ENCODE measurements at places on chromosomes 12 and 14. TPM values are rescaled to one million over a fixed set of nuclear protein-coding genes. Genes with fewer than 3 reads are reported as not detected.

DNA sequence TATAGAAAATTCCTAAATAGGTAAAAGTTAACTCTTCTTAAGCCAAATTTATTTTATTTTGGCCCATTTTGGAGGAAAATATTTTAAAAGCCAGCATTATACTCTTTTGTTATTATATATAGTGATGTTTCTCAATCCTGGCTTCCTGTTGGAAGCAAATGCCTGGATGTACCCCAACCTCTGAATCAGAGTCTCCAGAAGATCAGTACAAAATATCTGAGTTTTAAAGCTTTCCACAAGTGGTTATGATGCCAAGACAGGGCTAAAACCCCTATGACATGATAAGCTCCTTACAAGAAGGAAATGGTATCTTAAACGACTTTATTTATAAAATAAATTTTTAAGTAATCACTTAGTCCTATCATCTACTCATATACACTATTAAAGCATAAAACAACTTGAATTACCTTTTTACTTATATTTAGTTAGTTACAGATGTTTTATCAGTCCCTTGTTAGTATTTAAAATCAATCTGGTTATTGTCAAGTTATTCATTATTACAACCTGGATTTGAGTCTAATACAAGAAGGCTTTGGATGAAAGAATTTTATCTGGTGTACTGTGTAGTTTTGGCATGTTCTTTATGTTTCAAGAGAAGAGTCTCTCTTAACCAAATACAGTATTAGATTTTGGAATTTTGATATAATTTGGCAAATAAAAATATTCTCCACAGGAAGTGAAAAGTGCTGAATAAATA lies 238.1 kb downstream of the SLC2A13 start:
- DNase-seq: no peak

DNA sequence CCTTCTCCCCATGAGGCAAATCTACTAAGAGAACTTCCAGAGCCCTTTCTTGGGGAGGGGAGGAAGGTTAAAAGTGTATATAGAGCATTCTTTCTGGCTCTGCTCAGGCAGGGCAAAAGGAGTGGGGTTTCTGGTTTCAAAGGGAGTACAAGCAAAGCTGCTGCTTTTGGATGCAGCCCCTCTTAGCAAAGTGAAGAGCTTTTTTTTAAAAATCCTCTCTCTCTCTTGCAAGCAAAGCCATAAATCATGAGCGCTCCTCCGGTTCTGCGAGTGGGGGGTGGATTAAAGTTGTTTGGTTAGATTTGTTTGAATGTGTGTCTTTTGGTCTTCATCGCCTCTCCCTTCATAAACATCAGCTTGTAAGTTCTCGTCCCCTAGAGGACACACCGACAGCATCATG lies 546.6 kb upstream of the TBX3 start:
- no peak for DNase-seq

GRCh38 chr14:21109377-21110138 lies 8.7 kb downstream of the TMEM253 start:
- DNase-seq: no peak

DNA sequence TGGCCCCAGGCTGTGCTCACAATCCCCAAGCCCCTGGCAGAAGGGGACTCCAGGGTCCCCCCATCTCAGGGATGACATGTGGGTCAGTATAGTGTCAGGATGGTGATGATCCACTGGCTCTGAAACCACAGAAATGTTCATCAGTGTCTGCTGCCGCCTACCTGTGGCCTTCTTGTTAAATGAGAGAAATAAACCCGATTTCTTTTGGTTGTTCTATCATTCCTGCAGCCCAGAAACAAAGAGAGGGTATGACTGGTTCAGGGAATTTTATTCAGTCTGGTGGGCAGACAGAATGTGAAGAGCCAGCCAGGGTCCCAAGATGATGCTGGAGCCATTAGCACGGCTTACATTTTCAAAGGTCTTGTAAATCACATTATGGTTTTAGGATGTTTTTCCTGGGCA lies 86.6 kb downstream of the CRADD start:
- DNase-seq: no peak

DNA sequence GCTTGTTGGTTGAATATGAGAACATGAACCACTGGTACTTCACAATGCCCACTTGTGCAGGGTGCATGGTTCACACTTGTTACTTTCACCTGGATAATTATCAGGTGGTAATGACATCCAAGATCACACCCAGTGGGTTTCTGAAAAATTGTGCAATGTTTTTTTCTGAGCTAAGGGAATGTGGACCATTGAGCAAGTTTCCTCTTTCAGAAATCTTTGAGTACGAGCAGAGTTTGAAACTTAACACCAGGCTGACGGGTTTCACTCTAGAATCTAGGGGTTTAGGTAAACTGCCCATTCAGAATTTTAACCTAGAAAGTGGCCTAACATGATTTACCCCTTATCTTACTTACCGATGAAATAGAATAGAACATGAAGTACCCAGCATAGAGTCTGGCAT lies 389.6 kb downstream of the PAWR start:
- no peak for DNase-seq

GRCh38 chr14:24673534-24674203 lies 39.7 kb upstream of the GZMB start:
- DNase-seq: no peak

- no peak for DNase-seq
Observed at GRCh38 chr12:14976658-14977057, 3.8 kb downstream of the PDE6H start.

- DNase-seq: no peak
Observed at GRCh38 chr12:5027046-5027821, 16.4 kb upstream of the KCNA5 start.

DNA sequence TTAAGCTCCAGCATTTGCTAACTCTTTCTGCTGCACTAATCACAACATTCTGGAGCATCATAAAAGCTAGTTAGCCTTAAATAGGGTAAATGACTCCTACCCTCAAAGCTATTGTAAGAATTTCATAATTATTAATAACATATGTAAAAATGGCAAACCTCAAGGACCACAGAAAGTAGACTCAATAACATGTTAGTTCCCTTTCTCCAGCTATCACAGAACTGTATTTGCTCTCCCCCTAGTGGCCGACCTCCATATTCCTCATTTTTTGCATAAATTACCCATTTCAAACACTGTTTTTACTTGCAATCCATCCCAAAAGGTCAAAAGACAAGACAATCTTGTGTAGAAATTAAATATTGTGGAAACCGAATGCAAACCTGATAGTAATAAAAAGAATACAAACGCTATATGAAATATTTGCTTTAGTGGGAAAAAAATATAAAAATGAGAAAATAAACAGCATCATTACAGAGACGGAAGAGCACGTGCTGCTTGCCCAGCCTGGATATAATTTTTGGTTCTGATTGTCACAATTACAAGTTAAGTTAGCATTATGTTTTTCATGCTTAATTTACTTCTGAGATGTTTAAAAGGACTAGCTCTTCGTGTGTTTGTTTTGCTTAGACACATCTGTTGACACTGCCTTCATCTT lies 97.9 kb downstream of the RERGL start:
- no peak for DNase-seq

GRCh38 chr12:124661341-124661740 lies 93.9 kb upstream of the NCOR2 start:
- DNase-seq: no peak

GRCh38 chr14:77889971-77890442 lies 90.1 kb downstream of the ADCK1 start:
- DNase-seq: no peak

GRCh38 chr12:48447755-48448154 lies 24.6 kb upstream of the ANP32D start:
- no peak for DNase-seq

DNA sequence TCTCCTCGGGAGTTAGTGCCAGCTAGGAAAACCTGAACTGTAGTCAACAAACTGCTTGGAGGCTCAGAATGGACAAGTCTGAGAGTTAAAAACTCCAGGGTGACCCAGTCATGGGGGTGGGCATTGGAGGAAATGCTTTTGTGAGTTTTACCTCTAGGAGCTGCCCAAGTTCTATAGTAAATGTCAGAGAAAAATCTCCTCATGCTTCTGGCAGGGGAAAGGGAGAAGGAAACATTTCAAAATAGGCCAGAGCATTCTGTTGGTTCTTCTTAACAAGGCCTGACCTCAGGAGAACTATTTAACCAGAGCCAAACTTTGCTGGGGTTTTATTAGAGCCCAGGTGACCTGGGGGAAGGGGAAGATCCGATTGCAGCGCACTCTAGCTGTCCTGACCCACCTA lies 12.3 kb downstream of the NINJ2 start:
- DNase-seq: no peak

DNA sequence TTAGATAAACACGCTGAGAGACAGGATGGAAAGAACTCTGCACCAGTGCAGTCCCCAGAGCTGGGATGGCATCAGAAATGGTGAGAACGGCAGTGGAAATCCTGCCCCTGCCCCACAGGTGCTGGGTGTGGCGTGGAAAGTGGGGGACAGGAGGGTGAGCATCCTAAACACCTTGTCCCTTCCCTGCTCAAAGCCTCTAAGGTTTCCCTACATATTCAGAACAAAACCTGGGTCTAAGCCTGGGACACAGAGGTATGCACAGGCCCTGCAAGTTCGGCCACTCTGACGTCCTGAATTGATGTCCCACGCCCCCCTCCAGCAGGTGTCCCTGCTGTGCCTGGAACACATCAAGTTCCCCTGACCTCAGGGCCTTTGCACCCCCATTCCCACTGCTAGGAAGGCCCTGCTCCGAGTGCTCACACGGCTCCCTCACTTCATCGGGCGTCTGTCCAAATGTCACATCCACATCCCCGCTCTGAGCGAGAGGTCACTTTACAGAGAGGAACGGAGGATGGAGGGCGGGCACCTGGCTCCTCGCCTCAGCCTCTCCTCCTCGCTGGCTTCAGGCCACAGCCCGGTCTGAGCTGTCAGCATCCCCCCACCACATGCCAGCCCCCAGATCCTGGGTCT lies 38.5 kb upstream of the SFSWAP start:
- no peak for DNase-seq

- no peak for DNase-seq
Observed at GRCh38 chr12:89678225-89678624, 30.4 kb downstream of the ATP2B1 start.

GRCh38 chr12:87813476-87814234 lies 215.5 kb downstream of the C12orf50 start:
- no peak for DNase-seq

GRCh38 chr12:92140896-92141536 lies 4.6 kb downstream of the BTG1 start:
- no peak for DNase-seq

GRCh38 chr12:70398862-70399261 lies 32.8 kb downstream of the KCNMB4 start:
- DNase-seq: no peak

GRCh38 chr14:36820901-36821300 lies 159.2 kb downstream of the PAX9 start:
- DNase-seq: no peak

- DNase-seq: no peak
Observed at GRCh38 chr12:20050221-20050620, 318.1 kb upstream of the PDE3A start.

GRCh38 chr12:61810486-61810885 lies 449.7 kb upstream of the USP15 start:
- no peak for DNase-seq

- DNase-seq: no peak
Observed at GRCh38 chr14:52029881-52030280, 39.0 kb downstream of the NID2 start.

DNA sequence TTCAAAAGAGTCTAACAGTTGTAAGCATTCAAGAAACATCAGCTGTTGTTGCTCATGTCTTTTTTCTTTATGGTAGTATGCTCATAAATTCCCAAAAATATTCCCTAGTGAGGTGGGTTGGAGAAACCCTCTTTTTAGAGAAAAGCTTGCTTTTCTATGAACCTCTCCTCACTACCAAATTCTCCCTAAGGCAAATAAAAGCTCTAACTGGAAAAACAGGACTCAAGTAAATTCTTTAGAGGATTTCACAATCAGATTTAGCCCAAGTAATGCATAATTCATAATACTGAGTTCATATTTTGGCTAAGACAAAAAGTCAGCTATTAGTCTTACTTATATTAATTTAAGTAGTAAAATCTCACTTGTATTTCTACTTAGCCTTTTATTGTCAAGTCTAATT lies 59.1 kb downstream of the DIO2 start:
- DNase-seq: no peak

DNA sequence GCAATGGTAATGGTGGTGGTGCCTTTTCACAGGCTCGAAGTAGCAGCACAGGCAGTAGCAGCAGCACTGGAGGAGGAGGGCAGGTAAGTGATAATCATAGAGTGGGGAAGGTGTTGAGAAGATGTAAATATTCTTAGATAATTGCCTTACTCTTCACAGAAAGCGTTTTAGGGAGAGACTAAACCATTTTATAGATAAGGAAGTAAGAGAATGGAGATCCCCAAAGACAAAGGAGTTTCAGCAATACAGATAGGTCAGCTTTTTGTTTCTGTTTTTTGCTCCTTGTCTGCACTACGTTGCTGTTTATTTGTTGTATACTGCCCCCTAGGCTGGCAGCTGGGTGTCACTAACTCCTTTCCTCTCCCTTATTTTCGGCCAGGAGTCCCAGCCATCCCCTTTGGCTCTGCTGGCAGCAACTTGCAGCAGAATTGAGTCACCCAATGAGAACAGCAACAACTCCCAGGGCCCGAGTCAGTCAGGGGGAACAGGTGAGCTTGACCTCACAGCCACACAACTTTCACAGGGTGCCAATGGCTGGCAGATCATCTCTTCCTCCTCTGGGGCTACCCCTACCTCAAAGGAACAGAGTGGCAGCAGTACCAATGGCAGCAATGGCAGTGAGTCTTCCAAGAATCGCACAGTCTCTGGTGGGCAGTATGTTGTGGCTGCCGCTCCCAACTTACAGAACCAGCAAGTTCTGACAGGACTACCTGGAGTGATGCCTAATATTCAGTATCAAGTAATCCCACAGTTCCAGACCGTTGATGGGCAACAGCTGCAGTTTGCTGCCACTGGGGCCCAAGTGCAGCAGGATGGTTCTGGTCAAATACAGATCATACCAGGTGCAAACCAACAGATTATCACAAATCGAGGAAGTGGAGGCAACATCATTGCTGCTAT lies 2.0 kb downstream of the SP1 start:
- DNase-seq: no peak

- DNase-seq: no peak
Observed at GRCh38 chr14:27845902-27846301, 920.7 kb upstream of the FOXG1 start.

GRCh38 chr12:94174576-94174975 lies 26.2 kb downstream of the PLXNC1 start:
- peak; percentile 3 for DNase-seq

DNA sequence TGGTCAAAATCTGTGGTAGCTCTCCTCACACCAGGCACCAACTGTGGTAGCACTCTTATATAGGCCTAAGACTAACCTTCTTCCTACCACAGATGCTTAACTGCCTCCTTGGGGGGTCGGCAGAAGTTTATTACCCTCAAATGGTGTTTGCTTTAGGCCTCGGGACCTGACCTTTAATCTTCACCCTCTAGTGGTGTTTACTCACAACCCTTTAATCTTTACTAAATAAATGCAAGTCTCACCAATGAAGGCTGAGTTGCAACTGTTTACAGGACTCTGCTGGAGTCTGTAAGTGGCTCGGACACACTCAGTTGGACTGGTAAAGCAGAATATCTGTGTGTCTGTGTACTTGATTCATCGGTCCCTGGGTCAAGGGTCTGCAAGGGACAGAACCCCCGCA lies 29.4 kb downstream of the CCER1 start:
- DNase-seq: no peak

Gene OTOGL
- 0.23 TPM for total RNA-seq

Gene KIF26A
- total RNA-seq: 1.1 TPM

Gene RNASE1
- total RNA-seq: 297 TPM

Gene NTF3
- 7.6 TPM for total RNA-seq

Gene NRL
- total RNA-seq: 3.6 TPM

Gene AQP2
- total RNA-seq: not detected

Gene FAM222A
- 9.3 TPM for total RNA-seq

Gene CALCOCO1
- total RNA-seq: 40.1 TPM

Gene RTL1
- total RNA-seq: not detected

Gene PCNX4
- 22.4 TPM for total RNA-seq
